ENCODE measurements at places on chromosomes 5 and 9.

DNA sequence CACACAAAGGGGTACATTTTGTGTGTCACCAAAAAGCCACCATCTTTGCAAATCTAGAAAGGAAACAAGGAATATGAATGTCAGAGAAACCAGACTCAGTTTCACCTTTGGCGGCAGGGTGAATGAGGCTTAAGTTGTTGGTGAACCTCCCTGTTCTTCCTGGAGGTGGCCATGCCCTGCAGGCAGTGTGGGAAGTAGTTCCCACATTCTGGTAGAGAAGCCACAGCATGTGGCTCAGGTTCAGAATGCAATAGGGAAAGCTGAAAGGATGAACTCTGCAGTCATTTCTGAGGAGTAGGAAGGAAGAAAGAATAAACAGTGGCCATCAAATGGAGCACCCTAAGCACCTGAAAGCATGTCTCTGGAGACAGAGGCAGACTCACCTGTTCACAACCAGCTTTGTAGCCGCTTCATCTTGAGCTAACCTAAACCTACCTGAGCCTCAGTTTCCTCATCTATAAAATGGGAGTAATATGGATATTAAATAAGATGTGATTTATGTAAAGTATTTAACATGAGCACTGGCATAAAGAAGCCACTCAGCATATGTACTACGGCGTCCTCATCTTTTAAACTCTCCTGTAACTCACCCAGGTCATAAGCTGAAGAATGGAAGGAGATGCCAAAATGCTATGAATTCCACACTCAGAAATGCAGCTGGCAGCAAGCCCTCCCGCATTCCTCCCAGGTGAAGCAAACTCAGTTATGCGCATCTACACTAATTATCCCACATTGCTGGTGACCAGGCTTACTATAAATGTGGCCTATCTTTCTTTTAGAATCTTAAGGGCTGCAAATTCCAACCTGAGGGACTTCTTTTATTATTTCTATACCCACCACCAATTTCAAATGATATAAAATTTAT is 86.0 kb downstream of the ZNF608 start:
- no peak for DNase-seq

GRCh38 chr5:149674686-149675085 is 55.4 kb upstream of the PPARGC1B start:
- no peak for DNase-seq

DNA sequence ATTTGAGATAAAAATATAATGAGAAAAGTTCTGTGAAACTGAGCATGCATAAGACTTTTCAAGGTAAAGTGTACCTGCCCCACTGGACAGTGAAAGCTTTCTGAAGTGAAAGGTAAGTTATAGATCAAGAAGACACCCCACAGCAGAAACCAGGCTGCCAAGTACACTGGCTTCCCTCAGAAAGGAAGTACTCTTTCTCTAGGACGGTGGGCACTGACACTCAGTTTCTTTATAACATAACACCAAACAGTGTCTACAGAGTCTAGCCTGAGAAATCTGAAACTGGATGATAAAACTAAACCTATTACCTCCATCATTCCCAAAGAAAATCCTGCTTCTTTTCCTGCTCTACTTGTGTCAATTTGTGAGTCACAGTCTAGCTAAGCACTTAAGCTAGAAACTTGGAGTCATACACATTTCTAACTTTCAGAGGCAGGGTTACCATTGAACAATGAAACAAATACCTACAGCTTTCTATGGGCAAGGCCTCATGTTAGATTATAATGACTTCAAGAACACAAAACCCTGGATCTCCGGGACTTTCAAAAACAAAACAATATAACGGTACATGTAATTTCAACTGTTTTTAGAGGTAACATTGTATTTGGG is 136.7 kb downstream of the CPLANE1 start:
- DNase-seq, result no peak

DNA sequence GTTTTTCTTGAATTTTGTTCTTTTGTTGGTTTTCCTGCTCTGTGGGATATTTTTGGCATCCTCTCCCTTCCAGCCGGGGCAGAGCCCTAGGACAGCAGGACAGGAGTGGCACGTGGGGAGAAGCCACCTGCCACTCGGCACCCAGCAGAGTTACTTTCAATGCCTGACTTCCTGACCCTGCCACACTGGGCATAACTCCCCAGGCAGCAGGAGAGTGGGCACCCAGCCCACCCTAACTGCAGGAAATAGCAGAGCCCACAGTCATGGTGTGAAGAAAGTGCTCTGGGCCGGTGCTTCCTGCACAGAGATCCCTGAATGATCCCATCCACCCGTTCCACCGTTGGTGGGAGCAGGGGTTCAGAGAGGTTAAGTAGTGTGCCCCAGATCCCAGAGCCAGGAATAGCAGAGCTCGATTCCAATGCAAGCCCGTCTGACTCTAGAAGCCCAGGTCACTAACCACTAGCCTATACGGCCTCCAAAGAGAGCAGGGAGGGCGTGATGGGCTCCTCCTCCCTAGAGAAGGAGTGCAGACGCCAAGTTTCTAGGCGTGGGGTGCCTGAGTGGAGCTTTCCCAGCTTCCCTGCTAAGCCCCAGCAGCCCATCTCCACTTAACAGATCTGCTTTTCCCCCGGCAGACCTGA is 8.1 kb upstream of the NUP214 start:
- DNase-seq, result no peak

DNA sequence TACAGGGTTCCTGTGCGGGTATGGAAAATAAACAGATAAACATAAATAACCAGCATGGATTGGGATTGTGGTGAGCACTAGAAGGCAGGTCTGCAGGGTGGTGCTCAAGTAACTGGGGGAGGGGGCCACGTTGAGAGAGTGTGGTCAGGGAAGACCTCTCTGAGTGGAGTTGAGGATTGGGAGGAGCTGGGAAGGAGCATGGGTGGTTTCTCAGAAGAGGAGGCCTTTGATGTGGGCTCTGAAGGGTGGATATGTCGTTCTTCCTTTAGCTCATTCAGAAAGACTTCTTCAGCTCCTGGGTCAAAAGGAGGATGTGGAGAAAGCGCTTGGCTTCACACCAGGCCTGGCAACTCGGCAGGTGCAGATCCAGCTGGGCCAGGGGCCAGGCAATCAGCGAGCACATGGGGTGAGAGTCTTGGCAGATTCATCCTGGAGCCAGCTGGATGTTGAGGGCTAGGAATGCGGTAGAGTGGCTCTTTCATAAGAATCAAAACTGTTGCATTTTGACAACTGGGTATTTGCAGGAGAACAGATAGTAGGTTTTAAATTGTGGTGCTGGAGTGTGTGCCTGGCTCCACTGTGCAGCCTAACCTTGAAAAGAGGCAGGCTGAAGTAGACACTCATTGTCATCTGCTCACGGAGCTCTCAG is 71.7 kb downstream of the PCSK5 start:
- no peak for DNase-seq

- DNase-seq, result no peak
Measured at GRCh38 chr9:20016611-20017010, 227.8 kb upstream of the SLC24A2 start.

DNA sequence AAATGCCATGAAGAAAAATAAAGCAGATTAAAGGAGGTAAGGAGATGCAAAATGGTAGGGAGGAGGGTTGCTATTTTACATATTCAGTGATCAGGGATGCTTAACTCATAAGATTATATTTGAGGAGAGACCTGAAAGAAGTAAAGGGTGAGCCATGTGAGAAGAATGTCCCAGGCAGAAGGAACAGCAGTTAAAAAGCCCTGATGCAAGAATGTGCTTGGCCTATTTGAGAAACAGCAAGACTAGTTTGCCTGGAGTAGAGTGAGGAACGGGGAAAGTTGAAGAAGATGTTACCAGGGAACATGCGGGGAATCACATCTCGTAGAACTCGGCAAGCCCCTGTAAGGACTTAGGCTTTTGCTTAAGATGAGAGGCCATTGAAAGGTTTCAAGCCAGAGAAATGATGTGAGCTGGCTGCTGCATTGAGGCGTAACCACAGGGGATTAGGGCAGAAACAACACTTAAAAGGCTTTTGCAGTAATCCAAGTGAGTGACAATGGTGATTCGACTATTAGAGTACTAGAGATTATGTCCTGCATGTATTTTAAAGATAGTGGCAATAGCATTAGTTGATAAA is 198.7 kb downstream of the VPS13A start:
- DNase-seq, result no peak

- no peak for DNase-seq
Measured at GRCh38 chr9:38235244-38235643, 157.3 kb upstream of the ALDH1B1 start.

DNA sequence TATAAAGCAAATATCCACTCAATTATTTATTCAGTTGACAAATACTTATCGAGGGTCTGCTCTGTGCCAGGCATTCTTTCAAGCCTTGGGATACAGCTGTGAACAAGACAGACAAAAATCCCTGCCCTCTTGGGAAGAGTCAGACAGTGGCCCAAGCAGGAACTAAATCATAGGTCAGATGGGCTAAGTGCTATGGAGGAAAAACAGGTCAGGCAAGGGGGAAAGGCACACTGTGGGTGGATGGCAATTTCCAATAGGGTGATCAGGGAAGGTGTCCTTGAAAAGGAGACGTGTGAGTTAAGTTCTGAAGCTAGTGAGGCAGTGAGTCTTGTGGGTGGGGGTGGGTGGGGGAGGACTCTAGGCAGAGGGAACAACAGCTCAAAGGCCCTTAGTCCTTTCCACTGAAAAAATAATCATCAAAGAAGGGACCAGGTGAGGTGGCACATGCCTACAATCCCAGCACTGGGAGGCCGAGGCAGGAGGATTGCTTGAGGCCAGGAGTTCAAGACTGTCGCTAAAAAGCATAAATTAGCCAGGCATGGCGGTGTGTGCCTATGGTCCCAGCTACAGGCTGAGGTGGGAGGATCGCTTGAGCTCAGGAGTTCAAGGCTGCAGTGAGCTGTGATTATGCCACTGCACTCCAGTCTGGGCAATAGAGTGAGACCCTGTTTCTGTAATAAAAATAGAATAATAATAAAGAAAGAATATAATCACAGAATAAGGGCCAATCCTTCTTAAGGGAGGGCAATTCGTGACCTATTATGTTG is 95.2 kb upstream of the CPEB4 start:
- no peak for DNase-seq

DNA sequence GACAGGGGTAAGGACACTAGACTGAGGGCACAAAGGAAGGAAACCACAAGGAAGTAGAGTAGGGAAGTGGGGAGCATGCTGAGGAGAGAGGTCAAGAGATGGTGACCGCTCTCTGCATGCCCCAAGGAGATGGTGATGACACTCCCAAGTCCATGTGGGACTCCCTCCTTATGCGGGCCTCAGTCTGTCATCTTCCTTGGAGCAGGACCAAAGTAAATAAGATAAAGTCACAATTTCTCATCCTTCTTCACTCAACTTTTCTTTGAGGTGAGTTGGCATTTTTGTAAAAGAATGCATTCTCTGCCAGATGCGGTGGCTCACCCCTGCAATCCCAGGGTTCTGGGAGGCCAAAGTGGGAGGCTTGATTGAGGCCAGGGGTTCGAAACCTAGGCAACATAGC is 256.7 kb downstream of the DOCK8 start:
- no peak for DNase-seq

DNA sequence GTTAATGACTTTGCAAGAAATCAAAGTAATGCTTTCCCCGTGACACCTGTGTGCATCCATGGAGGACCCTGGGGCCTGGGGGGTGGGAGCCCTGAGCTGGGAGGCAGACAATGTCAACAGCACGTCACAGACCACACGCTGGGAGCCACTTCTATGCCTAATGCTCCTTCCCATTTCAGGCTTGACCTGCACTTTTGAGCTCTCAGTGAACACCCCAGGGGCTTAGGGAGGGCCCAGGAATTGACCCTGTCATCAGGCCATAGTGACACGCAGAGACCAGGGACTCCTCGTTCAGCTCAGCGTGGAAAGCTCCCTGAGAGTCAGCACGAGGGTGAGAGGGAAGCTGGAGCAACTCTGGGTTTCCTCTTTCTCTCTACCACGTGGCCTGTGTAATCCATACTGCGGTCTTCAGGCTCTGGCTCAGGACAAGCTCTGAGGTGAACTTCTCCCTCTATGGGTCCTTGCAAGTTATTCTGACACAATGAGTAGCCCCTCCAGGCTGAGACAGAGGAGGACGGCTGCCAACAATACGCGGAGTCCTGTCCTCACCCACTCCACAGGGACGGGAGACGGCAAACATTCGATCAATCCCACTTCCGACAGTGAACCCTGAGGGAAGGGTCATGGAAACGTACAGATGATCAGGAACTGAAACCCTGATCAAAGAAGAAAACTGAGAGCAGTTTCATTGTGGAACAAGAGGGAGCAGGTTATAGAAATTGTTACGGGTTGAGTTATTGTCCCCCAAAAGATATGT is 130.8 kb upstream of the IRX4 start:
- DNase-seq, result no peak

DNA sequence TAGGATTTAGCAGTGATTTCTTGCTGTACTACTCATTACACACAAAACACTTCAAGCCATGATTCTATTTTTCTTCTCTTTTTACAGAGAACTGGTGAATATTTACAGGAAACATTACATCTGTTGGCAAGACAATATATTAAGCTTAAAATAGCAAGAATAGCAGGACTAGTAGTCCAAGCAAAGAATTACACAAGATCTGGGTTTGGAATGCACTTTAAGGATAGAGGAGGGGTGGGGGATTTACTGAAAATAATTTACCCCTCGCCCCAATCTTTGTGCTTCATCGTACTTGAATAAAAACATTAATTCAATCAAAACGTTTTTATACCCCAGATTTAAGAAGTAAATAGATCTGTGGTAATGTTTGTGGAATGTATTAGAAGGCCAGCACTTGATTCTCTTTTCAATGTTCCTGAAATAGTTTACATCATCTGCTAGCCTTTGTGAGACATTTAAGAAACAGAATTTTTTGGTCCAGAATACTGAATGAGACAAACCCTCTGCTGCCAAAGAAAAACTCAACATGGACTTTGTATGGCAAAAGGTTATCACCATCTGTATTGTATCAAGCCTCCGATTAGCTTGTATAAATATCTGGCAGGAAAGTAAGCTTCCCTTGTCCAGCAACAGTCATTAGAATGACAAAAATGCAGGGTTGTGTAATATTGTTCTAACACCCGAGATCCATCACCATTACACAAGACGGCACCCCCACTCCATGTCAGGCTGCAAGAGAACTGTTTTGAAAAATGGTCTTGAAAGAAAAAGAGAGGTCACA is 23.8 kb downstream of the SVEP1 start:
- DNase-seq, result no peak

GRCh38 chr5:10265245-10266109 is 15.4 kb downstream of the CCT5 start:
- no peak for DNase-seq

DNA sequence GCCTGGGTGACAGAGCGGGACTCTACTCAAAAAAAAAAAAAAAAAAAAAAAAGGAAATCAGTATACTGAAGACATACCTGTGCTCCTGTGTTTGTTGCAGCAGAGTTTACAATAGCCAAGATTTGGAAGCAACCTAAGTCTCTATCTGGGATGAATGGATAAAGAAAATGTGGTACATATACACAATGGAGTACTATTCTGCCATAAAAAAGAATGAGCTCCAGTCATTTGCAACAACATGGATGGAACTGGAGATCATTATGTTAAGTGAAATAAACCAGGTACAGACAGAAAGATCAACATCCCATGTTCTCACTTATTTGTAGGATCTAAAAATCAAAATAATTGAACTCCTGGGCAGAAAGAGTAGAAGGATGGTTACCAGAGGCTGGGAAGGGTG is 22.9 kb downstream of the ADAM19 start:
- no peak for DNase-seq

All from stimulated activated CD4-positive, alpha-beta T cell treated with anti-CD3 and anti-CD28 coated beads, Interleukin-15, amount 100 ng/mL, for 48 hours (primary cell).